Stimulated activated CD8-positive, alpha-beta memory T cell treated with anti-CD3 and anti-CD28 coated beads, Interleukin-4, amount 100 ng/mL, for 24 hours (primary cell): ENCODE measurements at places on chromosomes 1 and 21.
A peak's percentile ranks its signal among the peaks of the same experiment; 100 is the strongest.

- DNase-seq: no peak
Measured at GRCh38 chr1:58574816-58575215, 2.2 kb downstream of the TACSTD2 start.

GRCh38 chr1:233379869-233380438, 52.4 kb downstream of the MAP3K21 start:
- DNase-seq: no peak

GRCh38 chr1:21285055-21285372, 5.2 kb downstream of the ECE1 start:
- no peak for DNase-seq

DNA sequence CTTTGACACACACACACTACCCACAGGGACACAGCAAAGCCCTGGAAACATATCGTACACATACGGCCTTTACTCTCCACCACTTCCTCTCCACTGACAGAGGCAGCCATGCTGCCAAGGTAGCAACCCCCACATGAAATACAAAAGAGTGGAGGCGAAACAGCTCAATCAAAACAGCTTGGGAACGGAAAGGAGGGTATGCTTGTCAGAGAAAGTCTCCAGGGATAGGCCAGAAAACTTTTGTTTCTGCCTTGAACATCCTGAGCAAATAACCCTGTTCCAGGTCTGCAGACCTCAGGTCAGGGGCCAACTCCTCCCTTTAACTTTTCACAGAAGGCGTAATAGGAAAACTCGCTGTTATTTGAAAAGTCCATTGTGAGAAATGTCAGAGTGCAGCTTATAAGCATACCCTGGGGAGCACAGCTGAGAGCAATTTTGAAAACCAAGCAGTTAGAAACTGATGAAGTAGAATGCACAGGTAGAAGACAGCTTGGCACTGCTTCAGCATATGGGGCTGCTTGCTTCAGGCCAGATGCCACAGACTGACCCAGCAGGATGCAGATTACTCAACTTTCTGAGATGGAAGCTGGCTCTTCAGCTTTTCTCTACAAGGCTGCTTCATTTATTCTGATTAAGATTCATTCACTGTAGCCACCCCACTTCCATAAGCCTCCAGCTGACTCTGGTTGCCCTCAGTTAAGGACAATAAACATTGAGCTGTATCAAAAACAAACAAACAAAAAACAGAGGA, 18.0 kb downstream of the KIAA0319L start:
- no peak for DNase-seq

GRCh38 chr1:95888941-95889390, 655.0 kb downstream of the RWDD3 start:
- DNase-seq: no peak

DNA sequence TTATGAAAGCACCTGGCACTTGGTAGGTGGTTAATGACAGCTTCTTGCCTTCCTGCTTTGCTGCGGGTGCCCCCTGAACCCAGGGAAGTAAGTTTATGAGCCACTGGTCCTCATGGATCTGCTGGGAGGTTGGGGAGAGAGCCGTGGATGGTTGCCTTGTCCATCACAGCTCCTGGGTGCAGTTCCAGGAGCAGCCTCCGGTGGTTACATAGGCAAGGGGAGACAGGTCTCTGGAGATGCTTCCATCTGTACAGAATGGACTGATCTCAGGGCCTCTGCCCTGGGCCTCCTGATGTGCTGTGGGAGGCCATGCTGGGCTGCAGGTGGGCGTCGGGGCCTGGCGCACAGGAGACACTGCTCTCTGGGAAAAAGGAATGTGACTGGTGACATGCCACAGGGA, 31.6 kb upstream of the ARHGEF10L start:
- DNase-seq: no peak

GRCh38 chr21:17454315-17455027, 58.4 kb upstream of the CXADR start:
- DNase-seq: peak; percentile 16

GRCh38 chr1:79903321-79903720, 896.8 kb upstream of the ADGRL4 start:
- no peak for DNase-seq

DNA sequence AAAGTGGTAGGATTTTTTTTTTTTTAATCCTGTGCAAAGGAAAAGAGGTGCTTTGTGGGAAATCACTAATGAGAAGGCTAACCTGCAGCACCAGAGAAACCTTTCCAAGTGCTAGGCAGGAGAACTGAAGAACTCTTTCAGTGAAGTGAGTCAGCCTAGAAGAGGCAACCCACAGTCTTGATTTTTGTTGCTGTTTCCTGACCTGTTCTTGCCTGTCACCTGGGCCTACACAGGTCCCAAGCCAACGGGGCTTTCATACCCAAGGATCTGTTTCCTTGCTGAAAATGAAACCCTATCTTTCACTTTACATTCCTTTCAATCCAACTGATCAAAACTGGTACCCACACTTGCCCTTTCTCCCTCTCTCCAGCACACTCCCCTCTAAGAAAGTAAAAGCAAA, 7.1 kb upstream of the IKBKE start:
- DNase-seq: no peak

- DNase-seq: no peak
Measured at GRCh38 chr1:101444381-101444780, 207.6 kb downstream of the S1PR1 start.

GRCh38 chr1:67407498-67407897, 22.7 kb downstream of the SERBP1 start:
- DNase-seq: no peak

DNA sequence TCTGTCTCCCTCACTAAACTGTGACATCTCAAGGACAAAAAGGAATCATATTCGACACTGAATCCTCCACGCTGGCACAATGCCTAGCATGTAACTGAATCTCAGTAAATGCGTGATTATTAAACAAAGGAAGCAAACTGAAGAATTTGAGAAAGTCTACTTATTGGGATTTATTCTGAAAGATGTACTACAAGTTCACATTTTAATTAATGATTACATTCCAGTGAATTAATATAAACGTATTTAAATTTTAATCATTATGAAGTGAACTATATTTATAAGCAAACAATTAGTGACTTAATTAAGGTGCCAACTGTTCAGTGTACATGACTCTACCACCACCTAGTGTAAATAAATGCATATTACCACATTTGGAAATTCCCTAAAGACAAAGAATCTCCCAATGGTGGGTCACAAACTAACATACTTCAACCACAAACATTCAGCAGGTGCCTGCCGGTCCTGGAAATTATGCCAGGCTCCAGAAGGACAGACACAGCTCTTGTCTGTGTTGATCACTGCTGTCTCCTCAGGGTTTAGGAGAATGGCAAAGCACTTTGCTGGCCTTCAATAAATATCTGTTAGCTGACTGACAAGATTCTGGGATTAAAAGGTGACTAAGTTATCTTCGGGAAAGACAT, 56.3 kb downstream of the SMYD3 start:
- no peak for DNase-seq

DNA sequence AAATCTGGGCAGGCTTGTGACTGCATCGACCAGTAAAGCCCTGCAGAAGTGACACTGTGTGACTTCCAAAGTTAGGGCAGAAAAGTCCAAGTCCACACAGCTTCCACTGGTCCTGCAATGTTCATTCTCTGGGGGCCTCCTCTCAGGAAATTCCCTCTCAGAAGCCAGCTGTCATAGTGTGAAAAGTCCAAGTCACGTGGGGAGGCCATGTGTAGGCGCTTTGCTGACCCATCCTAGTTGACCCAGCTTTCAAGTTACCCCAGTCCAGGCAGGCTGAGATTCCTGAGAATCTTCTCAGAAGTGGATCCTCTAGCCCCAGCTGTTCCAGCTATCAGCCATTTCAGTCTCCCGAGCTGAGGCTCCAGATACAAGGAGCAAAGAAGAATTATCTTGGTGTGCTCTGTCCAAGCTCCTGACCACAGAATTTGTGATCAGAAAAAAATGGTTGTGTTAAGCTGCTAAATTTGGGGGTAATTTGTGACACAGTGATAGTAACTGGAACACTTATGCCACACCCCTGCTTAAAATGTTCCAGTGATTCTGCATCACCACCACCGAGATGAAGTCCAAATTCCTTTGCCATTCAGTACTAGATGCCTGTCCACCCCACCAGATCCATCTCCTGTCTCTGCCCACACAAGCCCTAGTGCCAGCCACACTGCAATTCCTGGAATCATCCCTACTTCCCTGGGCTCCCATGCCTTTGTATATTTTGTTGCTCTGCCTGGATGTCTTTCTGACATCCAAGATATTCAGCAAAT, 2.5 kb upstream of the STUM start:
- DNase-seq: no peak

DNA sequence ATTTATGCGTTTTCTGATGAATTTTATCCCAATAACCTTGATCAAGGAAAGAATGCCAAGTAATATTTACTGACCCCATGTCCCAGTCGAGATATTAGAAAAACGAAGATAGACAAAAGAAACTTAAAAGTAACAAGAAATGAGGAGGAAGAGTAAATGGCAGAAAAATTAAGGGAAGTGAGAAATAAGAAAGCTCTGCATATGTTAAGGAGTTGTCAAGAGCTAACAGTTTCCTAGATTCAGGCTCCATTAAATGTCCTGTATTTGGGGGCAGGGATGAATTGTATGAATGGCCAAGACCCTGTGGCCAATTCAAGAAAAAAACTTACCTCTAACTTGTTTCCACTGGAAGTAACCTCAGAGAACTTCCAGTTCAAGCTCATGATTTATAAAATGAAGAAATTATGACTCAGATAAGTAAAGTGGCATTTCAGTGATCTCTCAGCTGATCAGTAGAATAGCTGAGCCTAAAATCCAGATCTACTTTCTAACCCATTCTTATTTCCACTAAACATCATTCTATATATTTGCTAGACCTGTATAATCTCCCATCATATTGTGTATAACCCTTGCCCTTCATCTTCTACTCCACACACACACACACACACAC, 73.2 kb downstream of the ZC3H11B start:
- no peak for DNase-seq

GRCh38 chr1:115059316-115059715, 29.7 kb downstream of the TSHB start:
- no peak for DNase-seq

DNA sequence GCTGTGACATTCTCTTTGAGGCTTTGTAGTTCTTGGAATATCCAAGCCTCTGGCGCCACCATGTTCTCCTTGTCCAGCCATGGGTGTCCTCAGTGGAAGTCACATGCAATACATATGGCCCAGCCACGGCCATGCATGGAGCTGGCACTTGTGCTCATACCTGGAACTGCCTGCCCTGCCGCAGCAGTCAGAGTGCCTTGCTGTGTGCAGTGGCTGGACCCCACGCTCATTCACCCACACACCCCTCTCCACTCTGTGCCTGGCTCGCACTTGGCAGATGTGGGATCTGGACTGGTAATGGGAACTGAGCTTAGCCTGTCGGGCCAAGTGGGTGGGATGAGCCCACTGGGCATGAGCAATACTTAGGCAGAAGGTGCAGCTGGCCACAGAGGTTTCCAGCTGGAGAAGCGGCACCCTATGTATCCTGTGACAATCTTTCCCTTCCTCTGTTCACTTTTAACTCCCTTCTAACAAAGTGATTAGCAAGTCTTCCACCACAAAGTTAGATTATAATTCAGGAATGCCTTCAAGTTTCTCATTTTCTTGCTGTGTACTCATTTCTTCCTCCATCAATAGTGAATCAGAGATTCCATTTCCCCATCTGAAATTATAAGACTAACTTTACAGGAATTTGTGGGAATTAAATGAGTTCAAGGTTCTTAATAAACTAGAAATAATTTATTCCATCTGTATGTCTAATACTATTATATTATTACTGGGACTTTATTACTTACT, 351.6 kb upstream of the NCAM2 start:
- DNase-seq: no peak

DNA sequence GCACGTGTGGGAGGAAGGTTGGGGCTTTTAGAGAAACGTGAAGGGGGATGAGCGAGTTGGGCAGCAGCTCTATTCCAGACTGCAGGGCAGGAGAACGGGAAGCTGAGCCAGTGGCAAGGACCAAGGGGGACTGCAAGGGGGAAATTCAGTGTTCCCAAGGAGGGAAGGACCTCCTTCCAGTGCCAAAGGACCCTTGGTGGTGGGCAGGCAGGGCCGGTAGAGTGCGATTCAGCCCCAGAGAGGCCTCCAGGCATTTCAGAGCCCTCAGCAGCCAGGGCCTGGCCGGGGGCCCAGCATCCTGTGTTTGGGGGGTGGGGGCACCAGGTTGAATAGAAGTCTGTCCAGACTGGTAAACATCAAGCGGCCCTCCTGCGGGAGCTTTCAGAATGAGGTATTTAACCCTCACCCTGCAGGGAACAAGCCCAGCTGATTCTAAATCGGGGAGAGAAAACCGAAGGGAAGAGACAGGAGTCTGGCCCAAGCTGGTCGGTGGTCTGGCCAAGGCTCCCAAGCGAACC, 2.3 kb downstream of the COL9A2 start:
- no peak for DNase-seq

- no peak for DNase-seq
Measured at GRCh38 chr1:41870076-41870562, 48.6 kb downstream of the HIVEP3 start.

DNA sequence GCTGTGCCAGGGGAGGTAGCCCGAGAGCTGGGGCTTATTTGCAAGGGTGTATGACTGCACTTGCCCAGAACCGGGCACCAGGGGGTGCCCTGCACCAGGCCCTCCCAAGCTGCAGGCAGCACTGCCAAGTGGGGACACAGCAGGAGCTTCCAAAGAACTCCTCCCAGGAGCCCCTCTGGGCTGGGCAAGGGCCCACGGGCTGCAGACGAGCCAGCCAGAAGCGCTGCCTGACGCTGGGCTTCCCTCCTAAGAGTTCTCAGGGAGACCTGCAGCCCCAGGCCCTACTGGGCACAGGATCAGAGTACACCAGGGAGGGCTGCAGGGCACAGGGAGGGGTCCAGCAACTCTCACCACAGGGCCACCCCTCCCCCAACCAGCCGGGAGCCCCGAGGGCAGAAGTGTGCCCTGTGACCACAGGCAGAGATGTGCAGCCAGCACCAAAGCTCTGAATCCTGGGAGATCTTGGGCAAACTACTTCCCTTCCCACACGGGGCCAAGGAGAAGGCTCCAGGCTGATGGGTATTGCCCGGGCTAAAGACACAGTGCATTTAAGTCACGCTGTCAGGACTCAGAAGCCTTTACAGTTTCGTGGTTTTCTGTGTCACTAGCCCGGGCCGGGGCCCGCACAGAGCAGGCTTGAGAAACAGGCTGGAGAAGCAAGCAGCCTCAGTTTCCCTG, 63.4 kb downstream of the KCNAB2 start:
- peak; percentile 22 for DNase-seq

DNA sequence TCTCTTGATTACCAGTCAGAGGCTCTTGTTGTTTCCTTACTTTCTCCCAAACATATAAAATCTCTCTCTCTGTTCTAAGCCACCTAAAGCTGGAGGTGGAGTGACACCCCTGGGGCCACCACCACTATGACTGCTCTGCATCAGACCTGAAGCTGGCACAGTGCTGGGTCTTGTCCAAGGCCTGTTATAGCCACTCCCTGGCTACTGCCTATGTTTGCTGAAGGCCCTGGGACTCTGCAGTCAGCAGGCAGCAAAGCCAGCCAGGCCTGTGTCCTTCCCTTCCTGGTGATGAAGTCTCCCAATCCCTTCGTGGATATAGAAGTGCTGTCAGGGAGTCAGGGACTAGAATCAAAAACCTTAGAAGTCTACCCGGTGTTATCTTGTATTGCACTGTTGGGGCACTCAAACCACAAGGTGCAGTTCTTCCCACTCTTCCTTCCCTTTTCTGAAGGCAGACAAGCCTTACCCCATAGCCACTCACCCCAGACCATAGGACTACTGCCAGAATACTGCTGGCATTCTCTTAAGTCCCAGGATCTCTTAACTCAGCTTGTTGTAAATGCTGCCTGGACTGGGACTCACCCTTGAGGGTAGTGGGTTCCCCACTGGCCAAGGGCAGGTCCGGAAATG, 103.1 kb downstream of the RPS6KC1 start:
- DNase-seq: no peak

GRCh38 chr1:223680188-223680587, 14.7 kb upstream of the CAPN8 start:
- no peak for DNase-seq
